ENCODE measurements at places on chromosomes 6 and 20. TPM values are rescaled to one million over a fixed set of nuclear protein-coding genes. Genes with fewer than 3 reads are reported as not detected.

GRCh38 chr20:35018590-35019371 is 63.1 kb downstream of the MYH7B start:
- H3K4me3 ChIP-seq = no peak overlapping the region
- no peaks in the 10 kb centered on the region for H3K27me3 ChIP-seq
- no peaks in the 10 kb centered on the region for H3K4me1 ChIP-seq
- peaks cover 6% of the 10 kb centered on the region for H3K36me3 ChIP-seq
- H3K27ac ChIP-seq = no peak overlapping the region

- no peak overlapping the region for H3K27ac ChIP-seq
- no peaks in the 10 kb centered on the region for H3K27me3 ChIP-seq
- H3K36me3 ChIP-seq = no peaks in the 10 kb centered on the region
- no peaks in the 10 kb centered on the region for H3K4me1 ChIP-seq
- no peak for DNase-seq
Observed at GRCh38 chr6:169991031-169991390, 239.6 kb downstream of the ERMARD start.

- no peak for DNase-seq
- no peaks in the 10 kb centered on the region for H3K36me3 ChIP-seq
- no peak overlapping the region for H3K27ac ChIP-seq
- no peak overlapping the region for H3K4me3 ChIP-seq
- no peaks in the 10 kb centered on the region for H3K27me3 ChIP-seq
Observed at GRCh38 chr6:13398421-13398994, 70.2 kb upstream of the TBC1D7 start.

- H3K4me1 ChIP-seq = 0 out of 2 replicates have a peak, but pooled peaks cover 3% of the 10 kb centered on the region
- DNase-seq = no peak
- no peaks in the 10 kb centered on the region for H3K36me3 ChIP-seq
- no peak overlapping the region for H3K27ac ChIP-seq
Observed at GRCh38 chr6:166313255-166314070, 5.3 kb upstream of the PRR18 start.

DNA sequence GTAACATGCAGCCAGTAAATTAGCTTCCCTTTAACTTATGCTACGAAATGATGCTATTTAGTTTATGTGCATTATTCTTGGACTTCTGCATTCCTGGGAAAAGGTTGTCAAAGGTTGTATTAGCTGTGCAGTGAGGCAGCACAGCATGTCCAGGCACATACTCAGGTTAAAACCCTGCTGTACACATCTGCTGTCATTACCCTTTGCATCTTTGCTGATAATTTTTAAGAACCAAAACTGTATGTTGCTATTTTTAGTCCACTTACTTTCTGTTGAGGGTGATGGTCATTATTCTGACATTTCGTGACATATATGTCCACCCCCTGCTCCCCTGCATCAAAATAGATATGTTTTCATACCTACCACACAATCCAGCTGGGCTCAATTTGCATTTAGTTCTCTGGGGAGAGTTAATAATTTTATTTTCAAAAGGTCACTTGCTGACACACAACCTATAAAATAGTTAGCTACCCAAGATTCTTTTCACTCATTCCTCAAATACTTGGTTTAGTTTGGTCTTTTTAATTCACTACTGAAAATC is 142.5 kb upstream of the SPACA1 start:
- no peaks in the 10 kb centered on the region for H3K27me3 ChIP-seq
- H3K4me1 ChIP-seq = no peaks in the 10 kb centered on the region
- no peak for DNase-seq
- no peak overlapping the region for H3K27ac ChIP-seq

- no peak overlapping the region for H3K27ac ChIP-seq
- H3K27me3 ChIP-seq = no peaks in the 10 kb centered on the region
- H3K4me3 ChIP-seq = no peak overlapping the region
Observed at GRCh38 chr6:25794784-25795183, 37.1 kb downstream of the SLC17A1 start.

DNA sequence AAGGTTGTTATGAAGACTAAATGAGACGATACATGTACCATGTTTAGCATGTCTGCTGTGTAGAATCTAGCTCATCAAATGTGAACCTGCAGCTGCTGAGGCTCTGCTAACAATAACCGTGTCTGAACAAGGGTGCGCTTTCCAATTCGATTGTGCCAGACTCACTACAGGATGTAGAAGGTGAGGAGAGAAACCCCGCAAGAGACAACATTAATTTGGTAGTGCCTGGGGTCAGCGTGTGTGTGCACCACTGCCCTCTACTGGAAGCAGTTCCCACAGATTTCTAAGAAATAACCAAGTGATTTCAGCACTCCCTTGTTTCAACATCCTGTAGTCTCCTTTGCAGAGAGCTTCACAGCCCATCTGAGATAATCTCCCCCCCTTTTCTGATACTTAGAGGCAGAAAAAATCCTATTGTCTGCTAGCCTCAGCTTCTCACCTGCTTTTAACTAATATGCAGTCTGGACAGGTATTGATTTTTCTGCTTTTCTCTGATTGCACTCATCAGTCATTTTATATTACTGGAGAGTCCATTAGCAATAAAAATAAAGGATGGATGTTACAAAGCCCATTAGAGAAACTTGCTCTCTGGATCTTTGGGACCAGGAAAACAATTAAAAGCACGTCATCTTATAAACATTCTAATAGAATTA is 96.7 kb upstream of the BACH2 start:
- 0 out of 2 replicates have a peak, but pooled peaks cover 1% of the 10 kb centered on the region for H3K27me3 ChIP-seq
- H3K27ac ChIP-seq = no peak overlapping the region
- no peaks in the 10 kb centered on the region for H3K4me1 ChIP-seq
- H3K4me3 ChIP-seq = no peak overlapping the region
- peak; percentile 58 for DNase-seq

- DNase-seq = peak; percentile 29
- no peaks in the 10 kb centered on the region for H3K27me3 ChIP-seq
- H3K27ac ChIP-seq = no peak overlapping the region
- H3K4me1 ChIP-seq = no peaks in the 10 kb centered on the region
- no peaks in the 10 kb centered on the region for H3K36me3 ChIP-seq
Observed at GRCh38 chr20:38202153-38202981, 37.3 kb upstream of the TGM2 start.

DNA sequence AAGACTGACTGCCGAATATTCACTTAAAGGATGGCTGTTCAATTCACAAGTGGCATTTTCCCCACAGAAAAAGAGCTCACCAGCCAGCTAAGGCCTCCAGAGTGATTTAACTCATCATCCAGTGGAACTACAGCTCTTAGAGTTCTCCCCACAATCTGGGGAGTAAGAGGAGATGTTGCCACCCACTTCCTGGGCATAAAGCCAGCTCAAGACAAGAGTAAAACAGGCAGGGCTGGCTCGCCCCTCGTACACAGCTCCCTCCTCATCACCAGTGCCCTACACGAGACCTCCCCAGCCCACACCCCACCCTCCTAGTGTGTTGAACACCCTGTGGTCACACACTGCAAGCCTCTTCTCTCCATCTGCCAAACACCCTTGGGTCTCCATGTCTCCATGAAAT is 47.2 kb upstream of the IPCEF1 start:
- no peak for DNase-seq
- peaks cover 1% of the 10 kb centered on the region for H3K36me3 ChIP-seq
- no peaks in the 10 kb centered on the region for H3K27me3 ChIP-seq
- H3K4me1 ChIP-seq = no peaks in the 10 kb centered on the region

DNA sequence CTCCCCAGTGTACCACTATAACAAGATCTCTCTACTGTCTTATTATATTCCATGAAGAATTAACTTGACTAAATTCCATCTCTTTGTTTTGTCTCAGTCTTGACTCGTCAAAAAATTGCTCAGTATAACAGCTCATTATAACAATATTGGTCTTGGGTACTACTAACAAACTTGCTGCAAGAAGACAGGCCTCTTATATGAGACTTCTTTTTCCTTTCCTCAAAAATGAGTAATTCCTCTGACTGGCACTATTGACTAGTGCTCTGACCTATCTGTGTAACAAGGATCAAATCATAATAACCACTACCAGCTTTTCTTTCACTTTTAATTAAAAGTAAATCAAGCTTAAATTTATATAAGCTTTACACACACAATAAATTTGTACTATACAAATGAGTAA is 91.3 kb upstream of the THEMIS start:
- no peak overlapping the region for H3K4me3 ChIP-seq
- no peaks in the 10 kb centered on the region for H3K4me1 ChIP-seq
- no peak overlapping the region for H3K27ac ChIP-seq
- no peaks in the 10 kb centered on the region for H3K27me3 ChIP-seq

Gene TPX2
- total RNA-seq = 237 TPM

Gene PTPRK
- 94.4 TPM for total RNA-seq

DNA sequence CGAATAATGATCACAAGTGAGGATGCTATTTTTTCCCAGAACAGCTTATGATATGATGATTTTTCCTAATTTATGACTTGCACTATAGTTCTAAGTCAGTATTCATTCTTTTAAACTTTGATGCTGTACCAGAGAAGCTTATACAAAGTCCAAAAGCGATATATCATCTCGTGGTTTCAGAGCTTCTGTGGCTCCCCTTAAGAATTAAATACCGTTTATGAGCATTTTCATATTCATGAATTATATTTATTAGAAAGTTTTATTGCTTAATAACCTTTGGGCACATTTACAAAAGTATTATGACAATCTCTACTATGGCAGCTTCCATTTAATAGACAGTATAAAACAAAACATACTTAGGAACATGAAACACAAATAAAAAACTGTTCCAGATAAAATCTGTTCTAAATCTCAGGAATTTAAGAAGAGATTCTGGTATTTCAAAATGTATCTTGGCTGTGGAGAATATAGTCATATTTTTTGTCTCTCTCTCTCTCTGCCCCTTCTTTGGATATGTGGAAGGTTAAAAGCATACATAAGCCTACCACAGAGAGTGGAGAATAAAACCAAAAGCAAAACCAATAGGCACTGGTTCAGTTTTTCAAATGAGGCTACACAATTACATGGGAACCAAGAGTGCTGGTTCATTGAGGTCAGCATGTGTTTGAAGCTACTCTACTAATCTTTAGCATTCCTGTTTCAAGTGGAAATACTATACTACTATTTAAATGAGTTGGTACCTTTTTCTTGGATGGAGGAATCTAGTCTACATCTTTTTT is 884.5 kb upstream of the GJE1 start:
- H3K4me1 ChIP-seq = no peaks in the 10 kb centered on the region
- H3K4me3 ChIP-seq = no peak overlapping the region
- no peaks in the 10 kb centered on the region for H3K36me3 ChIP-seq

GRCh38 chr20:43746344-43747137 is 19.7 kb upstream of the GTSF1L start:
- H3K36me3 ChIP-seq = no peaks in the 10 kb centered on the region
- no peak for DNase-seq
- H3K4me3 ChIP-seq = no peak overlapping the region
- peaks cover 2% of the 10 kb centered on the region for H3K27me3 ChIP-seq

Gene TCF19
- total RNA-seq = 19.3 TPM

DNA sequence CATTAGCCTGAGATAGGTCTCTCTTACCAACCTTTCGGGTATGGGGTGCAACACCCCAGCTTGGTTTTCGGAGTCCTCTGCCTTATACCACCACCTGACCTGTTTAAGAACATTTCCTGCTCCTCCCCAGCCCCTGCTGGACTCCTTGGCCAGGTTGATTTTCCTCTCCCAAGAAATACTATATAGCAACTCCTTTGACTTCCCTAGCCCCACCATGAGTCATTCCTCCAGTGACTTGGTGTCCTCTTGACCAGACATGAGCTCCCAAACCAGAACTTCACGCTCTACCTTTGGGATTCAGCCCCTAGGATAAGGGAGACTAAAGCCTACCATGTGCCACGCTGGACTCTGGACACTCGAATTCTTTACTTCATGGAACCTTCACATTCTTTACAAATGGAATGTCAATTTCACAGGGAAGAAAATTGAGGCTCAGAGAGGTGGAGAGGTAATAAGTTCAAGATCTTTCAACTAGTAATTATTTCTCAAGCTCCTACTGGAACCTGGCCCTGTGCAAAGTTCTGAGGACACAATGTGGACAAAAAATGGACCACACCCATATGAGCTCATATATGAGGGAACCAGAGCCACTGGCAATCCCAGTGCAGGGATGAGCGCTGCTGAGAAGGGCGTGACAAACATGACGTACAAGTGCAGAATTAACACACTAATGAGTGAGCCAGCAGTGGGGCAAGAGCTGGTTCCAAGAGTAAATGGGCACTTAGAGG is 48.2 kb downstream of the SIRPA start:
- H3K4me3 ChIP-seq = no peak overlapping the region
- peaks cover 39% of the 10 kb centered on the region for H3K4me1 ChIP-seq
- H3K27me3 ChIP-seq = no peaks in the 10 kb centered on the region

- no peaks in the 10 kb centered on the region for H3K36me3 ChIP-seq
- H3K4me1 ChIP-seq = no peaks in the 10 kb centered on the region
- no peak overlapping the region for H3K27ac ChIP-seq
- H3K27me3 ChIP-seq = no peaks in the 10 kb centered on the region
- no peak overlapping the region for H3K4me3 ChIP-seq
- DNase-seq = no peak
Observed at GRCh38 chr6:18676548-18676947, 289.4 kb downstream of the RNF144B start.

DNA sequence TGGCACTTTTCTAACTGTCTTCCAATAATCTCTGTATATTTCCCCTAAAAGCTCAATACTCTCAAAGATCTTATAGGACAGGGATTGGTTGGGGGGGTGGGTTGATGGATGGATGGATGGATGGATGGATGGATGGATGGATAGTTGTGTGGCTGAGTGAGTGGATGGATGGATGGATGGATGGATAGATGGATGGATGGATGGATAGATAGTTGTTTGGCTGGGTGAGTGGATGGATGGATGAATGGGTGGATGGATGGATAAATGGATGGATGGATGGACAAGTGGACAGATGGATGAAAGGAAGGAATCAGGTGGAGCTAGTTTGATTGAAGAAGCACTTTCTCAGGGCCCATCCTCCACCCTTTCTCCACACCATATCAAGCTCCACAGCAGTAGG is 388.8 kb downstream of the CDC5L start:
- H3K4me3 ChIP-seq = no peak overlapping the region
- no peak overlapping the region for H3K27ac ChIP-seq
- DNase-seq = no peak
- no peaks in the 10 kb centered on the region for H3K27me3 ChIP-seq
- no peaks in the 10 kb centered on the region for H3K4me1 ChIP-seq

DNA sequence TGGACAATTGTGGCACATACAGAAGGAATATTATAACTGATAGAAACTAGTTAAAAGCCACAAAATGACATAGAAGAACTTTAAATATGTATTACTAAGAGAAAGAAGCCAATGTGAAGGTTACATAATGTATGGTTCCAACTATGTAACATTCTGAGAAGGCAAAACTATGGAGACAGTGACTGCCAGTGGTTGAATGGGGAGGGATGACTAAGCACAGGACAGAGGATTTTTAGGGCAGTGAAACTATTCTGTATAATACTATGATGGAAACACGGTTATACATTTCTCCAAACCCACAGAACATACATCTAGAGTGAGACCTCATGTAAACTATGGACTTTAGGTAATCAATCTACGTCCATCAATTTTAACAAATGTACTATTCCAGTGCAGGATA is 22.4 kb downstream of the SYNCRIP start:
- H3K27me3 ChIP-seq = no peaks in the 10 kb centered on the region
- H3K4me3 ChIP-seq = no peak overlapping the region

Gene ENPP5
- 2.3 TPM for total RNA-seq

- no peaks in the 10 kb centered on the region for H3K36me3 ChIP-seq
- H3K4me3 ChIP-seq = no peak overlapping the region
- no peak for DNase-seq
- no peaks in the 10 kb centered on the region for H3K4me1 ChIP-seq
- no peak overlapping the region for H3K27ac ChIP-seq
Observed at GRCh38 chr6:46246727-46247126, 75.9 kb upstream of the ENPP5 start.

GRCh38 chr6:117938311-117938995 is 31.4 kb downstream of the SLC35F1 start:
- DNase-seq = no peak
- no peaks in the 10 kb centered on the region for H3K27me3 ChIP-seq
- no peak overlapping the region for H3K4me3 ChIP-seq
- H3K36me3 ChIP-seq = no peaks in the 10 kb centered on the region

Gene TMEM170B
- 4.0 TPM for total RNA-seq
